Gastroesophageal sphincter (tissue), 4 donors: ENCODE measurements at places on chromosomes 16 and 17.

DNA sequence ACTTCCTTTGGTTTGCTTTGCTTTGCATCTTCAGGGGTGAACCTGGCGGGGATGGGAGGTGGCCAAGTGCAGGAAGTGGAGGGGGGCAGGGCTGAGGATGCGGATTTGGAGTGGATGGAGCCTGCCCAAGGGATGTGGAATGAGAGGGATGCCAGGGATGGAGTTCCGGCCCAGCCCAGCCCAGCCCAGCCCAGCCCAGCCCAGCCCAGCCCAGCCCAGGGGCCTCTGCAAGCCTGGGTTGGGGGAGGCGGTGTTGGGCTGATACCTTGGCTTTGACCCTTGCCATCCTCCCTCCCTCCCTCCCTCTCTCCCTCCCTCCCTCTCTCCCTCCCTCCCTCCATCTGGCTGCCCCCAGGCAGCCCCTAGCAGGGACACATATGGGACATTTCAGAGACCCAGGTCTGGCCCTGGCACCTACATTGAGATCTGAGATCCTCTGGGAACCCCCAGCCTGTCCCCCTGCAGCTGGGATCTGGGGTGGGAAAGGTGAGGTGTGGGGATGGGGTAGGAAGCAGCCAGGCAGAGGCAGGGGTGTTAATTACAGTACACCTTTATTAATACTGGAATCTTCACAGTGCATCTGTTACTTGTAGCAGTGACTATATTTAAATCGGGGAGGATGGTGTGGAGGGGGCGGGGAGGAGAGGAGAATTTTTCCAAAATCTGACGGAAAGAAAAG is 14.5 kb downstream of the IL34 start:
- ATAC-seq, result no peak

GRCh38 chr16:82917886-82918595 is 291.3 kb downstream of the CDH13 start:
- no peak for ATAC-seq

DNA sequence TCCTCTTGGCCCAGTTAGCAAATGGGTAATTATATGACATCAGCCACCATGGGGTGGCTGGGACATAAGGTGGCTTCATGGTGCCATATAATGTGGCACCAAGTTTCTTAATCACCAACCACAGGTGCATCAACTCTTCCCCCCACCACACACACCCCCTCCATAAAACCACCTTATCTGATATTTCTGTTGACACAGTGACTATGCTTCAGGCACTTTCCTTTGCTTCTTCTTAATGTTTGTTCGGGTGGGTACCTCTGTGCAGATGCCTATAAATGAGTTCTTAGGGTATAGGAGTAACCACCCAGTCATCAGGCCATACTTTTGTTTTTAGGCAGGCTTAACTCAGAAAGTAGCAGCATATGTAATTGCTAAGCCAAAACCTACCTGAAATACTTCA is 29.5 kb downstream of the RNF43 start:
- ATAC-seq, result no peak

- no peak for ATAC-seq
Observed at GRCh38 chr16:82643936-82644630, 17.3 kb downstream of the CDH13 start.

DNA sequence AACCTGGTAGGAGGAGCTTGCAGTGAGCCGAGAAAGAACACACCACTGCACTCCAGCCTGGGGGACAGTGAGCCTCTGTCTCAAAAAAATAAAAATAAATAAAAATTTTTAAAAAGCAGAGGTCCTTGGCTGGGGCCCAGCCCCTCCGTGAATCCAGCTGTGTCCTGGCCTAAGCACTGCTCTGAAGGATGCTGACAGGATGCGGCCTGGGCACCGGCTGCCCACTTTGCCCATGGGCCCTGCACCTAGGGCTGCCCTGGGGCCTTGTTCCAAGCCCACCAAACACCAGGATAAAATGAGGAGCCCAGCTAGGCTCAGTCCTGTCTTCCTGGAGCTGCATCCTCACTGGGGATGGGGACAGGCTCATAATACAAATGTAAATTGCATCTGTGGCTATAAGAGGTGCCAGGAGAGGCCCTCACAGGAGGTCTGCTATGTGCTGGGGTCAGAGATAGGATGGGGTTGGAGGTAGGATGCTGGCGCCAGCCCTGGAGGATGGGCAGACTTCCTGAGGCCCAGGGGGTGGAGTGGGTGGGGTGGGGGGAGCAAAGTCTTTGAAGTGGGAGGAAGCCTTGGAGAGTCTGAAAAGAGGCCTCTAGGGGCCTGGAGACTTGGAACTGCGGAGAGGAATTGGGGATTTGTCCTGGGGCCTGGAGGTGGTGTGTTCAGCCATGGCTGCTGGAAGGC is 6.2 kb downstream of the C16orf89 start:
- ATAC-seq, result no peak

DNA sequence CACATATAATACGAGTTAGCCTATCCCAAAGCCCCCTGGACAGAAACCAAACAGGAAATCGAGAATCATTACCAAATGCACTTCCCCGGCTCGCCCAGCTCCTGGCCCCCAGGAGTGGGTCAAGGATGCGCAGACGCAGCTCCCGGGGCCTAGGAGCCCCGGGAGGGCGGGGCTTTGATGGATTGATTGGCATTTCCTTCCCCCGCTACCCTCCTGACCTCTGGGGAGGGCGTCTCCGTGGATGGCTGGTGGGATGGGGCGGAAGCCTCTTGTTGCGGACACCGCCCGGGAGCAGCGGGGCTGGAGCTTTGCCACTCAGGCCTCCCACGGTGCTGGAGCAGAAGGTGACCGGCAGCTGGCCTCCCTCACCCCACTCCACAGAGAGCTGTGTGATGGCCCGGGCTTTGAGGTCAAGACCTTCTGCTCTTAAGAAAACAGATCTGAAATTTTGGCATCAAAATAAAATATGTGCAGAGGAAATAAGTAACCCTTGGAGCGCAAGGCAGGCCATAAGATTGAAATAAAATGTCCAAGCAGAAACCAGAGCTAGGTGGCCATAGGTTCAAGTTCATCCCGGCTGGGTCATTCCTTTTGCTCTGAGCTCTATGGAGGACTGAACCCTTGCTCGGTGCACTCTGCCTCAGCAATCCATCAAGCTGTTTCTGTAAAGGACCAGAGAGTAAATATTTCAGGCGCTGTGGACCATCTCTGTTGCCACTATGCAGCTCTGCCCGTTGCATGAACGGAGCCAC is 262.3 kb downstream of the SOX9 start:
- no peak for ATAC-seq

- ATAC-seq, result no peak
Observed at GRCh38 chr17:41267711-41268110, 2.5 kb downstream of the KRTAP9-6 start.

GRCh38 chr17:49447628-49448302 is 33.1 kb upstream of the PHB1 start:
- ATAC-seq, result no peak

- ATAC-seq, result no peak
Observed at GRCh38 chr16:2664574-2664982, 17.7 kb upstream of the KCTD5 start.

- no peak for ATAC-seq
Observed at GRCh38 chr16:85778873-85779272, 20.5 kb downstream of the EMC8 start.

GRCh38 chr16:78866521-78866920 is 734.0 kb downstream of the MAF start:
- no peak for ATAC-seq

GRCh38 chr17:45581860-45582259 is 91.3 kb upstream of the PLEKHM1 start:
- ATAC-seq, result no peak

GRCh38 chr17:15946611-15947120 is 1.7 kb downstream of the ADORA2B start:
- ATAC-seq, result no peak

GRCh38 chr16:25063865-25064264 is 47.7 kb upstream of the LCMT1 start:
- no peak for ATAC-seq

DNA sequence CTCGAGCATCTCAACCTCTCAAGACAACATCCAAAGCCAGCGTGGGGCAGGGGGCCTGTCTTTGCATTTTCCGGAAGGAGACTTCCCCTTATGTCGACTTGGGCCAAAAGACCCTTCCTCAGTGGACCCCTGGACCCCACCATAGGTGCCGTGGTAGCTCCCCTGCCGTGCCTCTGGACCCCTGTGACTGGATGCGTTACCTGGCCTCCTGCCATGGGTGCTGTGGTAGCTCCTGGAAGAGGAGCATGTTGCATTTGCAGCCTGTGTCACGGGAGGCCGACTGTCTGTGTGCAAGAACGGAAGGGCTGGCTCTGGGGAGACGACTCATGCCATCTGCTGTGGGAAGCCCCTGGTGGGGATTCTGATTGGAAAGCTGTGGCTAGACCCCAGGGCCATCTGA is 130.1 kb downstream of the FOXL1 start:
- ATAC-seq, result no peak

- ATAC-seq, result no peak
Observed at GRCh38 chr17:56478836-56479447, 114.6 kb upstream of the NOG start.

GRCh38 chr16:51025588-51026290 is 125.3 kb downstream of the SALL1 start:
- no peak for ATAC-seq

GRCh38 chr17:69404399-69404798 is 10.1 kb upstream of the MAP2K6 start:
- no peak for ATAC-seq

GRCh38 chr17:7292194-7292593 is 2.2 kb downstream of the YBX2 start:
- no peak for ATAC-seq

DNA sequence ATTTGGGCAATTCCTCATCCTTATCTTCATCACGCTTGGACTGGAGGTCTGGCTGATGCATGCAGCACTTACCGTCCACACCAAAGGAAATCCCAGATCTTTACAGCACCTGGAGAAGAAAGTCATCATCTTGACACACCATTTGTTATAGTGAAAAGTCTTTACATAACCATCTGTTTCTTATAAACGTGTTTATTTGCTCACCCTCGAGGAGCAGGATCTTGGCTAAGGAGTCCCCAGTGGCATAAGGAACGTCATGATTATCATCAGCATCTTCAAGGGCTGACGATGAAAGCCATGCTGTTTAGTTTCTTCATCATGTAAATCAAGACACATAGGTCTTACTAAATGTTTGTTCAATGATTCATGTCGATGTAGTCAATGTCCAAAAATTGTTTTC is 248.8 kb upstream of the ELAC2 start:
- ATAC-seq, result no peak

GRCh38 chr17:7882068-7882467 is 6.5 kb upstream of the CHD3 start:
- no peak for ATAC-seq

- no peak for ATAC-seq
Observed at GRCh38 chr16:85261204-85261603, 148.9 kb upstream of the CIBAR2 start.

- no peak for ATAC-seq
Observed at GRCh38 chr16:23506606-23506994, 3.7 kb downstream of the GGA2 start.

DNA sequence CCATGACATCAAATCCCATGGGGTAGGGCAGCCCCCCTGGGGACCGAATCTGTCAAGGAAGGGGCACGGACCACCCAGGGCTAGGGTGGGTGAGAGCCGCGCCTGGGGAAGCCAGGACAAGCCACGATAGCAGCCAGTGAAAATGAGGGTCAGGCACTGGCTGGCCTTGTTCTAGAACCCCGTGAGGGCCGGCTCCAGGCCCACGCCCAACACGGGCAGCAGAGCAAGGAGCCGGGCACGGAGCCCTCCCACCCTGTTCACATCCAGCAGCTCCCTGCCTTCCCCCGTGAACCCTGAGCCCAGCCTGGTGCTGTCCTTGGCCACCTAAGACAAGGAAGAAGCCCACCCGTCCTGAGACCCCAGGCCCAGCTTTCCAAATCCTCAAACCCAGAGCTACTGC is 256.7 kb downstream of the PARN start:
- no peak for ATAC-seq

GRCh38 chr16:12157517-12158093 is 181.1 kb downstream of the SNX29 start:
- ATAC-seq, result no peak

DNA sequence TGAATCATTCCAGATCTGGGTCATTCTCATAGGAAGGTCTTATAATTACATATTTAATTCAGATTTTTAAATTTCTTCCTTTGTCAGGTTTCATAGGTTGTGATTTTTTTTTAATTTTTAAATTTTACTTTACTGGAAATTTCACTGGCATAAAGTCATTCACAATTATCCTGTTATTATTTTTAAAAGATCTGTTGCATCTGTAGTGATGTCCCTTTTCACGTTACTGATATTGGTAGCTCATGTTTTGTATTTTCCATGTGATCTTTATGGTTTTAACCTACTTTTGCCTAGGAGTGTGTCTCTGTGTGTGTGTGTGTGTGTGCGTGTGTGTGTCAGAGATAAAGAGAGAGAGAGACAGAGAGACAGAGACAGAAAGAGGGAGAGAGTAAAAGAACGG is 216.6 kb upstream of the KCNJ16 start:
- no peak for ATAC-seq

GRCh38 chr16:62966626-62967025 is 930.4 kb upstream of the CDH8 start:
- ATAC-seq, result no peak

GRCh38 chr17:54967621-54968261 is 713 bp downstream of the COX11 start:
- ATAC-seq, result no peak

GRCh38 chr17:1301546-1301945 is 22.1 kb downstream of the TRARG1 start:
- ATAC-seq, result no peak

GRCh38 chr16:48617104-48617705 is 7.2 kb upstream of the N4BP1 start:
- ATAC-seq, result no peak
